NCI-H1048 (cell line): ENCODE measurements at places on chromosomes 1 and 21.

GRCh38 chr1:100448366-100448765 is 89.6 kb upstream of the GPR88 start:
- DNase-seq = no peak

GRCh38 chr1:204736836-204737235 is 51.3 kb upstream of the LRRN2 start:
- no peak for DNase-seq

DNA sequence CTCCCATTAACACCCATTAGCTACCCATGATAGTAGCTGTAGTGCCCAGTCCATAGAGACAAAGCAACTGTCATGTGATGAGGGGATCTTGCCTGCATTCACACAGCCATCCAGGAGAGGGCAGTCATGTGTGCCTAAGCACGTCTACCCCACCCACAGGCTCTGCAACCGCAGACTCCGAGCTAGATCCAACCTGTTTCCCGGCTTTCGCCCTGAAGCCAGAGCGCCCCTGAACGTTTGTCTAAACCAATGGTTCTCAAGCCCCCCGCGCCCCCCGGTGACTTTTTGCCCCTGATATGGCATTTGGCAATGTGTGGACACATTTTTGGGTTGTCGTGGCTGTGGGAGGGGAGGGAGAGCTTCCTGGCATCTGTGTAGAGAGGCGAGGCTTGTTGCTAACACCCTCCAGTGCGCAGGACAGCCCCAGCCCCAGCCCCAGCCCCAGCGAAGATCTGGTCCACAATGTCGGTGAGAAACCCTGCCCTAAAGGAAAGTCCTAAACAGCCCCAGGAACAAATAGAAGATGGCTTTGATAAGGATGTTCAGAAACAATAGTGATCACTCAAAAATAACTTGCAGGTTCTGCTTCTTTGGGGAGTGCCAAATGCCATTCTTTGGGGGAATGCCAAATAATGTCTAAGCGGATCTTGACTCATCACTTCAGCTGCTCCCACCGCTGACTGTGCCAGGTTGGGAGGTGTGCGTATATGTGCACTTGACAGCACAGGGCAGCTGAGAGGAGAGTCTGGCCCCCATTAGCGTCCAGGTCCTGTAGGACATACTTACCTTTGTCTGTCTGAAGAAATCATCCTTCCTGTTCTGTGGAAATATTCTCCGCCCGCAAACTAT is 34.5 kb downstream of the SLC44A3 start:
- DNase-seq = peak; percentile 77

GRCh38 chr1:78303620-78304019 is 187.2 kb upstream of the PTGFR start:
- no peak for DNase-seq

GRCh38 chr21:38804030-38804788 is 1.5 kb upstream of the ETS2 start:
- DNase-seq = no peak

- no peak for DNase-seq
These were observed 21.1 kb downstream of the CACNA1E start for GRCh38 chr1:181504399-181504842.

GRCh38 chr1:8818325-8818775 is 910 bp upstream of the RERE start:
- DNase-seq = no peak

GRCh38 chr1:79499541-79499940 is 493.0 kb upstream of the ADGRL4 start:
- no peak for DNase-seq

DNA sequence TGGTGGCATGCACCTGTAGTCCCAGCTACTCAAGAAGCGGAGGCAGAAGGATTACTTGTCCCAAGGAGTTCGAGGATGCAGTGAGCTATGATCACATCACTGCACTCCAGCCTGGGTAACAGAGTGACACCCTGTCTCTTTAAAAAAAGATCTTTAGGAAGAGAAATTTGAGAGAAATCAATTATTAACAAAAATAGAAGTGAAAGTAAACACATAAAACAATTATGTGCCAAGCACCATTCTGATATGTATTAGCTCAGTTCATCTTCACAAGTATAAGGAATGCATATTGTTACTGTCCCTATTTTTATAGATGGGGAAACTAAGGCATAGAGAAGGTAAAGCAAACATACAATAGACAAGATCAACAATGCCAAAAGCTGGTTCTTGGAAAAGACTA is 48.1 kb downstream of the MATN1 start:
- DNase-seq = no peak

- no peak for DNase-seq
These were observed 1.0 kb downstream of the BTG2 start for GRCh38 chr1:203306089-203306964.

- no peak for DNase-seq
These were observed 13.4 kb upstream of the PWP2 start for GRCh38 chr21:44093761-44094160.

DNA sequence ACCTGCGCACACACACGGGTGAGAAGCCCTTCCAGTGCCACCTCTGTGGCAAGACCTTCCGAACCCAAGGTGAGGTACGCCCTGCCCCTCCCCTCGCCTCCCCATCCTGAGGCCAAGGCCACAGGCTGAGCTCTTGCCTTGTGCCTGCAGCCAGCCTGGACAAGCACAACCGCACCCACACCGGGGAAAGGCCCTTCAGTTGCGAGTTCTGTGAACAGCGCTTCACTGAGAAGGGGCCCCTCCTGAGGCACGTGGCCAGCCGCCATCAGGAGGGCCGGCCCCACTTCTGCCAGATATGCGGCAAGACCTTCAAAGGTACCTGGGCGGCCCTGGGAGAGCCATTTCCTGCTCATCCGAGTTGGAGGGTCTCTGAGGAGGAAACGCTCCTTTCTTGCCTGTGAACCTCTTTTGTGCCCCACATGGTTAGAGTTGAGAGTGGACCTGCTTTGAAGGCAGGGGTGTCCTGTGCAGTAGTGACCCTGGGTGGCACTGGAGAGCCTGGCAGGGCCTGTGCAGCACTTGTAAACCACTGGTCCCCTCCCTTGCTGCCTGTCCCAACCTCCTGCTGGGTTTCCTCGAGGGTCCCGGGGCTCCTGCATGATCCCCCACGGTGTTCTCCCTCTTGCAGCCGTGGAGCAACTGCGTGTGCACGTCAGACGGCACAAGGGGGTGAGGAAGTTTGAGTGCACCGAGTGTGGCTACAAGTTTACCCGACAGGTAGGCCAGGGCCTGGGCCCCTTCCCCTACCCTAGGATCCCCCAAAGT is 8.5 kb downstream of the ZBTB48 start:
- DNase-seq = no peak

- no peak for DNase-seq
These were observed 183.2 kb downstream of the KIF26B start for GRCh38 chr1:245337829-245338484.

- DNase-seq = no peak
These were observed 129.6 kb upstream of the ATP1A1 start for GRCh38 chr1:116243333-116244054.

DNA sequence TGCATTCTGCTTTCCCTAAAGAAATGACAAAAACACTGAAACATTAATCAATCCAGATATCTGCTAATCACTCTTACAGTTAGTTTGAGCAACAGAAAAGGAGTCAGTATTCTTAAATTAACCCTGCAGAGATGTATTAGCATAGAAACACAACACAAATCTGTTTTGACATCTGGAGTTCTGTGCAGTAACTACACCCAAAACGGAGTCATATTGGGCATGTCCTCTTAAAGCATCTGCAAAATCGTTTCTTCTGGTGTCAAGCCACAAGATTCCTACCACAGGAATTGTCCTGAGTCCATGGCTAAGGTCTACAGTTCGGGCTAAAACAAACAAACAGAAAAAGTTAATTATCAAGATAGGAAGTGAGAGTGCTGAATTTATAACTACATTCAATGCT is 332.1 kb upstream of the PKN2 start:
- no peak for DNase-seq

GRCh38 chr1:59532102-59532501 is 235.2 kb downstream of the FGGY start:
- DNase-seq = no peak

GRCh38 chr1:235265900-235266299 is 62.1 kb downstream of the ARID4B start:
- no peak for DNase-seq

- DNase-seq = no peak
These were observed 4.0 kb downstream of the CHI3L1 start for GRCh38 chr1:203182387-203182953.

DNA sequence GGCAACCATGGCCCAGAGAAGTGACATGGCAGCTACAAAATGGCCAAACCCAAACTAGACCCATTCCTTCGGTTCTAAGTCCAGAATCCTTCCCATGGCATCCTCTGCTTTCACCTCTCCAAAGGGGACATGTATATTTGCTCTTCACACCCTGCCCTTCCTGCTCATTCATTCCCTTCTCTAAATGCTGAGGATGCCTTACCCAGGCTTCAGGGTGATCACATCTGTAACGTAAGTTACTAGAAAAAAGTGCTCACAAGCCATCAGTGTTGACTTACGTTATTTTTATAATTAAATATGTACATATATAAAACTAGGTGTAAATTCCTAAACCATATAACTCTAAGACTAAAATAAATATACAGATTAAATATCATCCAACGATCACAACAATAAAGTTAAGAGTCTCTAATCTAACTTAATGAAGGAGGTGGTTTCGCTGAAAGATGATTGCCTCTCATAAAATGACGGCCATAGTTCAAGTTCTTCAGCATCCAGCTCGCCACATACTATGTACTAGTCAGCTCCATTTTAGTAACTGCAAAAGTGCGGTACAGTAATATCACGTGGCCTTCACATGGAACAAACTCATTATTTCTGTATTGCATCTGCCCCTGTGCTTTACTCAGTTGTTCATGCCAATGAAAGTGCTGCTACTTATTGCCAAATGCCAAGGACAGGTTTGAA is 74.6 kb downstream of the TENT5C start:
- no peak for DNase-seq

- DNase-seq = no peak
These were observed 37.3 kb downstream of the VANGL2 start for GRCh38 chr1:160437432-160438316.

- no peak for DNase-seq
These were observed 34.1 kb upstream of the LRRC8D start for GRCh38 chr1:89786628-89787214.

- no peak for DNase-seq
These were observed 3.8 kb upstream of the KRTAP19-8 start for GRCh38 chr21:31042080-31042464.
